Putamen (tissue), 1 donor: ENCODE measurements at places on chromosomes 3 and 15.

- no peak for DNase-seq
Measured at GRCh38 chr3:14336749-14337598, 65.4 kb upstream of the SLC6A6 start.

DNA sequence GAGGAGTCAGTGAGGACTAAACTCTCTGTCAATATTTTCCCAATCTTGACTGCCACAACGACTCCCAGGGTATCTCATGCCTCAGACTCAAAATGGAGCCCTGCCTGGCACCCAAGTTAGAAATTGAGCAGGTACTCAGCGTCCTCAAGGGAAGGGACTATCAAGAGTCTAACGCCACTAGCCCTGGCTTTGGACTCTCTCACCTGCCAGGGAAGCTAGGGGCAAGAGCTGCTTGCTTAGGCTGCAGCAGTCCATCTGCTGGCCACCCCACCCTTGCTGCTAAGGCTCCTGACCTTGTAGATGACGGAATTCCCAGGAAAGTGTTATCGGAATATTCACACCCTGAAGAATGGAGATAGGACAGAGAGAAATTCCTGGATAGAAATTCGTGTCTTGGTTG, 33.0 kb downstream of the ZIC4 start:
- no peak for DNase-seq

DNA sequence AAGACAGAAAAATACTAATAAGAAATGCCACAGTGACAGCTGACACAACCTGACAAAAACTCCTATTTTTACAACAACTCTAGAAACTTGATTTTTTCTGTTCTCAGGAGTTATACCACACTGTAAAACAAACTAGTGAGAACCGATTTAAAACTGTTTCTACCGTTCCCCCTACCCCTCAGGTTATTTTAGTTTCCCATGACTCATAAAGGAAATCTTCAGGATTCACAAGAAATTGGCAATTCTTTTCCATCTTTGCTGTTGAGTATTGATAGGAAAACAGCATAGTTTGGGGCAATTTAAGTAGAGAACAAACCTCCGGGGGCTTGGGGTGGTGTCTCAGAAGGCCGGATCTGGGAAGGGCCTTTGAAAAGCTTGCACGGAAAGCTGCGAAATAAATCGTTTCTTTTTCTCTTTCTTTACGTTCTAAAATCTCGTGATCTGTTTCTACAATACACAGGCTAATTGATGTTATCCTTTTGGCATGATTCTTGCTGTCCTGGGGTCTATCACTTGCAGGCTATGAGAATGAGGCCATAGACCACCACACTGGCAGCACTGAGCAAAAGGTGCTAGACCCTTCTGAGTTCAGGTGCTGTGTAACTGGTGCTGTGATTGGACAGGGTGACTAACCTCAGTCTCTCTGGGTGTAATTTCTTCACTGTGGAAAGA, 89.3 kb downstream of the LPP start:
- DNase-seq = no peak

GRCh38 chr15:83380682-83381081, 66.5 kb upstream of the SH3GL3 start:
- DNase-seq = peak; percentile 49

- DNase-seq = no peak
Measured at GRCh38 chr3:153026026-153026425, 136.0 kb upstream of the RAP2B start.

GRCh38 chr3:18795078-18795477, 353.2 kb upstream of the KCNH8 start:
- no peak for DNase-seq

- no peak for DNase-seq
Measured at GRCh38 chr3:171862993-171863521, 19.9 kb downstream of the TMEM212 start.

GRCh38 chr15:67199881-67200763, 54.3 kb downstream of the AAGAB start:
- DNase-seq = peak; percentile 48

DNA sequence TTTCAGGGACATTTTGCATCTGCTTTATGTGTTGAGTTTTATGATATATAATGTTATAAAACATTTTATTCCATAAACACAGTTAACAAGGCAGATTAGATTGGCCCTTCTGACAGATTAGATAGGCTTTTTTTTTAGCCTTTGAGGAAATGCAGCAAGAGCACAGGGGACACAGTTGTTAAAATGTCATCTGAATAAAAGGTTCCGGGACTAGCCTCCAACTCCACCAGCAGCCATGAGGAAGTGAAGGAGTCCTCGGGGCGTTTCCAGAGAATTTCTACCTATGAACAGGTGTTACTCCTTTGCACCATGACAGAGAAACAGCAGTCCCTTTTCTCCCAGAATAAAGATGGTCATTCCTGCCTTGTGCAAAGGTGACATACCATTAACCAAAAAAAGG, 167.8 kb upstream of the KBTBD8 start:
- DNase-seq = no peak

DNA sequence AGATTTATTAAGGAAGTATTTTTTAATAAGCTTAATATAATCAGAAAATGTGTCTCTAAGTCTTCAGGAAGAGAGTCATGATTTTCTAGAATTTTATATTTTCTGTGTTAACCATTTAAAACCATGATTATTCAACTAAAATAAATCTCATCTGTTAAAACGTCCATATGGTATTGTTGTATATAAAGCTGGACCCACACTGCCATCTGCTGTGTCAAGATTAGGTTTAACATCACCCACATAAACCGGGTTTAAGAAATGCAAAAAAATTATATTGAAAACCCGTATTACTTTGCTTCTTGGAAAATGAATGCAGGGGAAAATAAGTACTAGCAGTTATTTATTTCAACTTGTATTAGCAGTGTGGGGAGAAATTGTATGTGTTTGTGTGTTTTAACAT, 9.5 kb upstream of the CCDC66 start:
- DNase-seq = no peak

GRCh38 chr3:139774560-139775302, 97.0 kb upstream of the NMNAT3 start:
- peak; percentile 10 for DNase-seq

GRCh38 chr15:97009031-97009431, 678.5 kb downstream of the NR2F2 start:
- no peak for DNase-seq

- no peak for DNase-seq
Measured at GRCh38 chr3:4845882-4846281, 133.4 kb upstream of the BHLHE40 start.

DNA sequence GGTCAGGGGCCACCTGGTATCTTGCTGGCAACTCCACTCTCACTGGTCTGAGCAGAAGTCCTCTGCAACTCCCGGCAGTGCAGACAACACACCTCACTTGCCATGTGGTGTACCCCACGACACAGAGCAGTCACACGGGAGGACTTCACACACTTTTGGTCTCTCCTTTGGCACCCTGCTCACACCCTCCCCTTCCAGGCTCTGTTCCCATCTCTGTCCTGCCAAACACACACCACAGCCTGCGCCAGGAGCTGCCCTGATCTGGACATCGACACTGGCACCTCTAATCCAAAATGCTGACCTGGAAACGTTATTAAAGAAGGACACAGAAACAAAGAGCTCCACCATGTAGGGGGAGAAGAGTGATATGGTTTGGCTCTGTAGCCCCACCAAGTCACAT, 57.2 kb downstream of the SLC41A3 start:
- DNase-seq = no peak

DNA sequence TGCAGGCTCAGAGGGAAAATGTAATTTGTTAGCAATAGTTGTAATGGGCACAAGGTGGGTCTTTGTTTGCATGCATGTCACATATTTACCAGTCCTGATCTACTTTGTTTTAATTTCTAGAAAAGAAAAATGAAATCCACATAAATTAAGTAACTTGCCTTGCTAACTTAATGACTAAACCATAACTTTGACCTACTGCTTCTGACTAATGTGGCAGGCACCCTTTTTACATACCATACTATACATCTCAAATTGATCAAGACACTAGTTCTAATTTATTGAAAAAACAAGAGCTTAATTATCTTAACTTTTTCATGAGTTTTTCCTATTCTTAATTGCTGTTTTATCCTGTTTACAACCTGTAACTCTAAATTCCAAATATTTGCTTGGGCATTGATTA, 93.2 kb downstream of the ATP11B start:
- no peak for DNase-seq

DNA sequence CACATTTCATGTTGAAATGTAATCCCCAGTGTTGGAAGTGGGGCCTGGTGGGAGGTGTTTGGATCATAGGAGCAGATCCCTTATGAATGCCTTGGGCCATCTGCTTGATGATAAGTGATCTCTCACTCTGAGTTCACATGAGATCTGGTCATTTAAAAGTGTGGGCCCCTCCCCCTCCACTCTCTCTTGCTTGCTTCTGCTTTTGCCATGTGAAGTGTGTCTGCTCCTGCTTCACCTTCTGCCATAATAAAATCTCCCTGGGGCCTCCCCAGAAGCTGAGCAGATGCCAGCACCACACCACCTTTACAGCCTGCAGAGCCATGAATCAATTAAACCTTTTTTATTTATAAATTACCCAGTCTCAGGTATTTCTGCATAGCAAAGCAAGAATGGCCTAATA, 14.2 kb upstream of the CD200R1L start:
- DNase-seq = no peak

GRCh38 chr3:125496701-125497100, 23.3 kb downstream of the SNX4 start:
- no peak for DNase-seq

DNA sequence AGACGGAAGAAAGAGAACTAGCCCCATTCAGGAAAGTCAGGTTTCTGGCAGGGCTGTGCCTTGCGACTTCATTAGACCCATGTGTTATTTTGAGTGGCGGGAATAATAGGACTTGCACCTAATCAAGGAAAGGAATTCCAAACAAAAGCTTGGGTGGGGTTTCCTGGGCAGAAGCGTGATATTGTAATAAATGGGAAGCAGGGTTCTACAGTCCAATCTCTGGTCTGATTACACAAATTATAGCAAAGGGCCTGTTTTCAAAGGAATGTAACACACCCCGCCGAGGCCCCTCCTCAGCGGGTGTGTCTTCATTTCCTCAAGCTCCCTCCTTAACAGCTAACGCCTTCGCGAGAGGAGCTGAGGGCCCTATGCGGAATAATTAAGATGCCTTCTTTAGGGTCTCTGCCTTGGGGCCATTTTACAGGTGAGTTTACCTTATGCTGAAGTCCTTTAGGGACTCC, 396.0 kb upstream of the C2CD4B start:
- no peak for DNase-seq

DNA sequence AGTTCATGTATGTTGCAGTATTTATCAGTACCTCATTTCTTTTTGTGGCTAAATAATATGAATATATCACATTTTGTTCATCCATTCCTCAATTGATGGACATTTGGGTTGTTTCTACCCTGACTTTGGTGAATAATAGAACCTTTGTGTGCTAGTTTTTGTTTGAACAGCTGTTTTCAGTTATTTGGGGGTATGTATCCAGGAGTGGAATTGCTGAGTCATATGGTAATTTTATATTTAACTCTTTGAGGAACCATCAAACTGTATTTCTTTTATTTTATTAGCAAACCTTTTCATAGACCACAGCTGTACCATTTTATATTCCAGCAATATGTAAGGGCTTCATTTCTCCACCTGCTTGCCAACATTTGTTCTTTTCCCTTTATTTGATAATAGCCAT, 38.4 kb upstream of the RBM5 start:
- no peak for DNase-seq

DNA sequence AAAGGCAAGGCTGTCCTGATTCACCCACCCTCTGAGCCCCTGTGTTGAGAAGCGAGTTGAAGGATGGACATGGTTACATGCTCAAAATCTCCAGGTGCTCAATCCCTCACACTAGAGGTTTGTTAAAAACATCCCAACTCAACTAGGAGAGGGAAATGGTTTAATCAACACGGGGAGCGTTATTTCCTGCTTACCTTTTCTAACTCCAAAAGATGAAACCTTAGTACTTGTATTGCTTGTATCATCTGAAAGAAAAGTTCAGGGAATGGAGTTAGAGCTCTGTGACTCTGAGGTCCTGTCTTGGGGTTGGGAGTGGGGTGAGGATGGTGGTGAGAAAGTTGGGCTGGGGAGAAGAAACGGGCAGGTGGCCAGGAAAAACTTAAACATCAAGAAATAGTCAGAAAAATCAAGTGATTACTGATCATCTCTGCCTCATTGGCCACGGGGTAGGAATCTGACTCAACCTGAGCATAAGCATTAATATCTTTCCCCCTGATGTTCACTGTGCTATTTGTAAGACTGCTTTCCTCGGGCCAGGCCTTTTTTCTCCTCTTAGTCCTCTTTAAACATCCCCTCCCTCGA, 5.9 kb downstream of the MEIS2 start:
- no peak for DNase-seq
